Activated naive CD8-positive, alpha-beta T cell treated with anti-CD3 and anti-CD28 coated beads for 36 hours (primary cell): ENCODE measurements at places on chromosomes 5 and 9.
A peak's percentile ranks its signal among the peaks of the same experiment; 100 is the strongest.

DNA sequence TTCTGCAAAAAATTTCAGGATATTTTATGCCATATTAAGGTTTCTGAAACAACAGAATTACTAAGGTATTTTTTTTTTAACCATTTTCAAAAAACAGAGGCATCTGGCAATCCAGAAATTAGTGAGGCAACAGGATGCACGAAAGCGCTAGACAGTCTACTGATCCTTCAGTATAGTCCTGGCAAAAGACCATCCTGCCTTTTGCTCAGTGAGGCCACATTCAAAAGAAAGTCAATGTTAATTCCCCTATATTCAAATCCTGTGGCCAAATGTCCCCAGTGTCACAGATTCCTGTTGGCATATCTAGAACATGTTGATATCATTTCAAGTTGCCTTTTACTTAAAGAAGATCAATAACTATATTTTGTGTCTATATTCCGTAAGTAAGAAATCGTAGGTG lies 13.1 kb upstream of the NFIB start:
- H3K4me3 ChIP-seq, result no peak overlapping the region
- H3K4me1 ChIP-seq, result peaks cover 6% of the 10 kb centered on the region
- H3K27ac ChIP-seq, result no peak overlapping the region
- no peak for DNase-seq
- no peaks in the 10 kb centered on the region for H3K36me3 ChIP-seq

GRCh38 chr9:109872901-109873300 lies 92.9 kb downstream of the PALM2AKAP2 start:
- peaks cover 7% of the 10 kb centered on the region for H3K27me3 ChIP-seq
- DNase-seq, result no peak
- H3K36me3 ChIP-seq, result no peaks in the 10 kb centered on the region
- H3K27ac ChIP-seq, result no peak overlapping the region
- no peaks in the 10 kb centered on the region for H3K4me1 ChIP-seq
- H3K4me3 ChIP-seq, result no peak overlapping the region

DNA sequence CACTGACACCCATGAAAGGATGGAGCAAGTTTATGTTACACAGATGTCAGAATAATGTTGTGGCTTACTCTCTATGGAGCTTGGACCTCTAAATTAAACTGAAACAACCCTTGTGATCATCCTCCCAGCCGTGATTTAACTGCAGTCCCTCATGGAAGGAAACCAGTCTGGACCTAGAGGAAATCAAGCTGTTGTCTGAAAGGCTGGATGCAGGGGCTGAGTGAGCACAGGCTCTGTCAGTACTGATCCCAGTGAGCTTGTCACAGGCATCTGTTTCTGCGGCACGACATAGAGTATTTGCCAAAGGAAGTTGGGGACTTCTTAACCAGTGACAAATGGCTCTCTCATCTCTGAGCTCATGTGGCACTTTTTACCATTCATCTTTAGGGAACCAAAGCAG lies 282.9 kb upstream of the MAP3K1 start:
- DNase-seq, result no peak
- H3K27ac ChIP-seq, result no peak overlapping the region
- H3K4me1 ChIP-seq, result no peaks in the 10 kb centered on the region
- H3K4me3 ChIP-seq, result no peak overlapping the region
- H3K27me3 ChIP-seq, result no peaks in the 10 kb centered on the region

- DNase-seq, result no peak
- H3K27me3 ChIP-seq, result no peaks in the 10 kb centered on the region
- H3K36me3 ChIP-seq, result no peaks in the 10 kb centered on the region
- H3K4me3 ChIP-seq, result no peak overlapping the region
- no peak overlapping the region for H3K27ac ChIP-seq
Observed at GRCh38 chr9:14907360-14907685, 2.9 kb downstream of the FREM1 start.

DNA sequence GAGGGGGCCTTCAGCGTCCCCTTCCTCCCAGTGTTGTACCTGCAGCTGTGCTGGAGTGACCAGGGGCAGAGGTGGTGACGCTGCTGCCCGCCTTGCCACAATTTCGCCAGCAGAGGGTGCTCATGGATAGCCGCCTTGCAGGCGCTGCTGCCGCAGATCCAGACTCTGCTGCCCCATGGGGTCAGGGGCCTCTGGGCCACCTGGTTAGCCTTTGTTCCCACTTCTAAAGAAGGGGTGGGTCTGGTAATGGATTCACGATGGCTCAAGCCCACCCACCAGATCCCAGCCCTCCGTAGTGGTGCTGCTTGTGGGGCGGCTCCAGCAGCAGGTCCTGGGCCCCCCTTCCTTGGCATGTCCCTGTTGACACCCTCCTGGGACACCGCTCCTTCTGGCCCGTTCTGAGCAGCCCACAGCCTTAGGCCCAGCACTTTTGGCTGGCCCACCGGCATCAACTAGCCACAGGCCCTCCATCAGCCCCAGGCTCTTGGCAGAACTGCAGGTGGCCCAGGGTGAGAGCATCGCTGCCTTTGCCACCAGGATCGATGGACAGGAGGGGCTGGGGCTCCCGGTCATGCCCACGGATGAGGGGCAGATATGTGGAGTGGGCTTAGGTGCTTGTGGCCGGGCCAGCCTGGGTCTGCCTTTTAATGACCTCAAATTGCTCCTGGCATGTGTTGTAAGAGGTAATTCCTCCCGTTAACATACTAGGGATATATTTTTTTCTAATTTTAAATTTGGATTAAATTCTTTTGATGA lies 57.2 kb downstream of the COL5A1 start:
- no peaks in the 10 kb centered on the region for H3K36me3 ChIP-seq
- peak; percentile 59 for DNase-seq
- H3K27ac ChIP-seq, result no peak overlapping the region
- no peaks in the 10 kb centered on the region for H3K4me1 ChIP-seq

DNA sequence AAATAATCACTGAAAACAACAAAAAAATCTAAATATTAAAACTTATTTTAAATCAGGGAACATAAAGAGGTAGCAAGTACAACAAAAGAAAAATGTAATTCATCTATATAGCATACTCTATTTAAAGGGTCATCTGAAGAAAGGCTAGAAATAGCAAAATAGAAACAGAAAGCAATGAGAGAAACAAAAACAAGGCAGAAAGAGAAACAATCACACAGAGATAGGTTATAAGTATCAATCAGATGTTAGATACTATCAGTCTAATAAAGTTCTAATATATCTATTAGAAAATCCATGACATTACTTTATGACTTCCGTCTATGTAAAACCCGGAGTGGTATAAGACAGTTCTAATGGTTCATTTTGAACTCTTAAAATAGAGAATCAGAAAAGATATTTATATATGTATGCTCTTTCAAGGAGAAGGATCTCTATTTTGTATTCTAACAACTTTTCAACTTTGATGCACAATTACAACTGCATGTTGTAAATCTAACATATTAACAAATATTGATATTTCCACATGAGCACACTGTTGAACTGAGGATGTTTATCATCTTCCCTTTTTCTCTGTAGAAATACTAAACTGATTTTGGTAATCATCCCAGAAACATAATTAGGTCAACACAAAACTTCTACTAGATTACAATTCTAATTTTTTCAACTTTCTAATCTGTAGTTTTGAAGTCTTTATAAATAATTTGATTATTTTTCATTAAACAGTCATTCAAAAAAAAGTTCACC lies 15.8 kb downstream of the RICTOR start:
- H3K4me1 ChIP-seq, result peaks cover 48% of the 10 kb centered on the region
- H3K27me3 ChIP-seq, result no peaks in the 10 kb centered on the region
- no peak overlapping the region for H3K27ac ChIP-seq
- DNase-seq, result no peak
- no peak overlapping the region for H3K4me3 ChIP-seq

- H3K36me3 ChIP-seq, result no peaks in the 10 kb centered on the region
- no peaks in the 10 kb centered on the region for H3K4me1 ChIP-seq
- no peaks in the 10 kb centered on the region for H3K27me3 ChIP-seq
- no peak for DNase-seq
- H3K27ac ChIP-seq, result no peak overlapping the region
Observed at GRCh38 chr9:114551750-114552685, 35.6 kb upstream of the ATP6V1G1 start.

DNA sequence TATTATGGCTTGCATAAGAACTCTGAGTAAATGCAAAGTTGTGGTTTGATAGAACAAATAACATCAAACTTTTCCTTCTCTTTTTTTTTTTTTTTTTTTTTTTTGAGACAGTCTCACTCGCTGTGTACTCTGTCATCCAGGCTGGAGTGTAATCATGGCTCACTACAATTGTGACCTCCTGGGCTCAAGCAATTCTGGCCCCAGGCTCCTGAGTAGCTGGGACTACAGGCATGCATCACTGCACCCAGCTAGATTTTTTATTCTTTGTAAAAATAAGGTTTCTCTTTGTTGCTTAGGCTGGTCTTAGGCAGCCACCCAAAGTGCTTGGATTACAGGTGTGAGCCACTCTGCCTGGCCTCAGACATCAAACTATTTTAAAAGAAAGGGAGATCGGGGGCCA lies 19.0 kb upstream of the PTGER4 start:
- H3K27ac ChIP-seq, result no peak overlapping the region
- peaks cover 3% of the 10 kb centered on the region for H3K36me3 ChIP-seq
- no peak overlapping the region for H3K4me3 ChIP-seq

DNA sequence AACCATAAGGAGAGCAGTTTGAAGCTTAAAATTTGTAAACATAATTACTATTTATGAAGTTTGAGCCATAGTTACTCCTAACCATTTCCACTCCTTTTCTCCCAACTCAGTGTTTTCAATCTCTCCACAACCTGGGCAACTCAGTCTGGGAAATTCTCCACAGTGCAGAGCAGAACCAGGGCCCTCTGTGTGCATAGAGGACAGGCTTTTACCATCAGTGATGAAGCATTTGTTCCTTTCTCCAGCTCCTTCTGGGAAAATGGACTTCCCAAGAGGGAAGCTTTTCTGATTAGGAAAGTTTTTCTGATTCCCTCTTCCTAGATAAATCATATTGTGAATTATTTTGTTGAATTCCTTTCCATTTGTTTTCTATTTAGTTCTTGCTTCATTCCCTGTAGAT lies 132.3 kb upstream of the MPDZ start:
- no peak overlapping the region for H3K4me3 ChIP-seq
- no peak for DNase-seq
- H3K36me3 ChIP-seq, result no peaks in the 10 kb centered on the region
- H3K27me3 ChIP-seq, result no peaks in the 10 kb centered on the region

DNA sequence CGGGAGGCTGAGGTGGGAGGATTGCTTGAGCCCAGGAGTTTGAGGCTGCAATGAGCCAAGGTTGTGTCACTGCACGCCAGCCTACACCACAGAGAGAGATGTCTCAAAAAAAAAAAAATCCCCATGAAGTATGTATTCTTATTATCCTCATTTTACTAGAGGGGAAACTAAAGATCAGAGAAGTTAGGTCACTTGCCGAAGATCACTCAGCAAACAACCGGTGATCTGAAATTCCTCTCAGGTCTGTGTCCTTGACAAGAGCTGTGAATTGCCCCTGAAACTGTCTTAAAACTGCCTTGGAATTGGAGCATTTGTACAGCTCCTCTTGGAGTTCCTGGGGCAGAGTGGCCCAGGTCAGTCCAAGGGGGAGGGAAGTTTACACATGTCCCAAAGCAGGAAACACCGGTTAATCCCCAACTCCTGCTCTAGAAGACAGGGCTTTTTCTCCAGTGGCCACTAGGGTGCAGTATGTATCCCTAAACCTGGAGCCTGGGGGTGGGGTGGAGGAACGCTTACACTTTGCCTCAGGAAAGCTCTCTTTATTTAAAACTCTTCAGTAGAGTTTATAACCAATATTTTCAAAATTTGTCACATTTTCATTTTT lies 27.6 kb downstream of the AQP7 start:
- peaks cover 11% of the 10 kb centered on the region for H3K4me1 ChIP-seq
- no peak overlapping the region for H3K4me3 ChIP-seq
- H3K27me3 ChIP-seq, result no peaks in the 10 kb centered on the region
- DNase-seq, result peak; percentile 60
- H3K36me3 ChIP-seq, result peaks cover 6% of the 10 kb centered on the region

DNA sequence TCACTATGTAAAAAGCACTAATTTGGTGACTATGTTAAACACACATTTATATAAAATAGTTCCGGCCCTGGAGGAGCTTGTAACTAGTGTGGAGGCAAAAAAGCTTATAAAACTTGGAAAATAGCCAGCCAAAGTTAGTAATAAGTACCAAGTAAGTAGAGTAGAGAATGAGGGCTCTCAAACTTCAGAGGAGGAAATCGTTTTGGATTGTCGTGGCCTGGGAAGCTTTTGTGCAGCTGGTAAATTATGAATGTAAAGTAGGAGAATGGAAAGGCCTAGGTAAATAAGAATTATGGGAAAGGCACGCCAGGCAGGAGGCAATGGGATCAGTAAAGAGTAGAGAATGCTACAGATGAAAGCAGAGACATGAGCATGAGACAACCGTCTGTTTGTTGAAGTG lies 832.7 kb upstream of the ZNF608 start:
- DNase-seq, result no peak
- H3K27ac ChIP-seq, result no peak overlapping the region
- H3K4me3 ChIP-seq, result no peak overlapping the region

- H3K27ac ChIP-seq, result no peak overlapping the region
- no peaks in the 10 kb centered on the region for H3K4me1 ChIP-seq
- no peak overlapping the region for H3K4me3 ChIP-seq
Observed at GRCh38 chr9:77614645-77615044, 33.5 kb downstream of the GNA14 start.

DNA sequence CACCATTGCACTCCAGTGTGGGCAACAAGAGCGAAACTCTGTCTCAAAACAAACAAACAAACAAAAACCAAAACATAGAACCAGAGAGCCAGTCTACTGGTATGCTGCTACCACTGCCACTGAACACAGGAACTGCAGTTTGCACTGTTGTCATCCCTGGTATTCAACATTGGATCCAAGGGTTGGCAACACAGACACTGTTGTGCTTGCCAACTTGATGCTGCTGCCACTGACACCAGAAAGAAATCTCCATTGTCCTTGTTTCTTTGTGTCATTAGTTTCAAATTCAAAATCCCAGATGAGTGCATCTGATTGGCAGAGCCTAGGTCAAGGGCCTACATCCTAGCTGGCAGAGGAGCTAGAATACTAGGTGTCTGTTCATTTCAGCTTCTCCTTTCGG lies 16.2 kb downstream of the HINT1 start:
- no peak overlapping the region for H3K4me3 ChIP-seq
- H3K36me3 ChIP-seq, result no peaks in the 10 kb centered on the region
- no peak overlapping the region for H3K27ac ChIP-seq

GRCh38 chr5:152124409-152125041 lies 199.9 kb upstream of the GLRA1 start:
- no peak overlapping the region for H3K4me3 ChIP-seq
- no peaks in the 10 kb centered on the region for H3K27me3 ChIP-seq
- no peaks in the 10 kb centered on the region for H3K36me3 ChIP-seq
- H3K27ac ChIP-seq, result no peak overlapping the region
- H3K4me1 ChIP-seq, result no peaks in the 10 kb centered on the region

- H3K27ac ChIP-seq, result no peak overlapping the region
- H3K27me3 ChIP-seq, result peaks cover 11% of the 10 kb centered on the region
- H3K36me3 ChIP-seq, result no peaks in the 10 kb centered on the region
- no peak overlapping the region for H3K4me3 ChIP-seq
Observed at GRCh38 chr9:87040410-87041009, 93.2 kb upstream of the GAS1 start.
